ENCODE measurements at places on chromosomes 11 and 22.

DNA sequence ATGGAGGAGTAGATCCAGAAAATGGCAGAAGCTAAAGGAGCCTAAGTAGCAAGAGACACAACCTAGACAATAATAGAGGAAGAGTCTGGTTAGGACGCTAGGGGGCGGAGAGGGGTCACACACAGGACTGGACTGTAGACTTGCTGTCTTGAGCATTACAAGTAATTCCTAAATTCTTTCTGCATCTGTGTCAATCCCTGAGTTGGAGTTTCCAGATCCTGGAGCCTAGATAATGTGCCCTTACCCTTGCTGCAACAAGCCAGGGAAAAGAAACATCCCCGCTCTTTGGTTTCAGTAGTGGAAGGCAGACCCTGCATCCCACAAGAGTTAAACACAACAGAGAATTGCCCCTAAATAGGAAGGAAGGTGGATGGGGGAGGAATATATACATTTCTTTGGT, 14.9 kb upstream of the CCDC73 start:
- peak; percentile 14 for DNase-seq

- no peak for DNase-seq
Measured at GRCh38 chr11:120122924-120123683, 14.8 kb downstream of the TRIM29 start.

DNA sequence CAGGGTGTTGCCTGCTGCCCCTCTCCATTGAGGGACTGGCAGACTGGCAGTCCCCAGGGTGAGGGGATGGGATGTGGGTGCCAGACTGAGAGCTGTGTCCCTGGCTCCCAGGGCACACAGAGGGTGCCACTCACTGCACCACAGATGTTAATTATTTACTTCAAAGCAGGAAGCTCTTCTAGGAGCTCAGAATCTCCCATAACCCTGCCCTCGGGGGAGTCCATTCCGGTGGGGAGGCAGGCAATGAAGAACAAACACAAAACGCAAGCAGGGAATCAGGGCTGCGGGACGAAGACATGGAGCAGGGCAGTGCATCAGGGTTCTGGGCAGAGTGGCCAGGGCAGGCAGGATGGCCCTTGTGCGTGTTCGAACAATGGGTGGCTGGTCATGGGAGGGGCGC, 24.4 kb upstream of the FLRT1 start:
- DNase-seq: no peak

- DNase-seq: peak; percentile 95
Measured at GRCh38 chr11:100876815-100877520, 189.9 kb downstream of the ARHGAP42 start.

- DNase-seq: no peak
Measured at GRCh38 chr11:66670816-66671215, 6.9 kb downstream of the RBM4B start.

DNA sequence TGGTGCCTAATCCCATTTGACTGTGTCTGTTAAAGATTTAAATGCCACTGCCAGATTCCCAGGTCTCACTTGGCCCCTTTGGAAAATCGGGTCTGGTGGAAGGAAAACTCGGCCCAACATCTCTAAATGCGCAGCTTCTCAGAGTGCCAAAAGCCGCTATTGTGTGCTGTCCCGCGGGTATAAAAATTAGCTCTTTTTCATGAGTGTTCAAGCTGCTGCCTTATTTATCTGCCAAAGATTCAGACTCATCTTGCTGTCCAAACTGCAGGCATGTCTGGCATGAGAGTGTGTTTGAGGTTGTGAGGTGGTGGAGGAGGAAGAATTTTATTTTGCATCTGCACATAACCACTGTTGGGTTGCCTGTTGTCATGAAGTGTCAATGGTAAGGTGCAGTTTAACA, 91.4 kb downstream of the NELL1 start:
- DNase-seq: no peak

- no peak for DNase-seq
Measured at GRCh38 chr22:19371893-19372292, 59.6 kb downstream of the HIRA start.

DNA sequence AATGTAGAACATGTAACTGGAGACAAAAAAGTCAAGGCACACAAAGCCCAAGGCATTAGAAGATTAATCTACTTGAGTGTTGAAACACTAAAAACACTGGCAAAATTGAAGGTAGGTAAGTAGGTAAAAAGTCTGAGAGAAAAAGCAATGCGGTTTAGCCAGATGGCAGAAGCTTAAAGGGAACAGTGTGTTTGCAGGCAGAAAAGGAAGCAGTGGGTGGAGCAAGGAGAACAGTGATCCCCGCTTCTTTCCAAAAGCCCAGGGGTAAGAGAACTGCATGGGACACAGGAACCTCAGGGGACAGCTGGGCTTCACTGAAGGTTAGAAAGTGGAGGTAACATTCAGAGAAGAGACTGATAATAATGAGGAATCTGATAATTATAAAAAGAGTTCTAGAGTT, 16.0 kb downstream of the MRE11 start:
- DNase-seq: no peak

GRCh38 chr11:17528181-17528691, 16.0 kb downstream of the USH1C start:
- no peak for DNase-seq

- DNase-seq: no peak
Measured at GRCh38 chr11:75873417-75874221, 58.6 kb downstream of the UVRAG start.

DNA sequence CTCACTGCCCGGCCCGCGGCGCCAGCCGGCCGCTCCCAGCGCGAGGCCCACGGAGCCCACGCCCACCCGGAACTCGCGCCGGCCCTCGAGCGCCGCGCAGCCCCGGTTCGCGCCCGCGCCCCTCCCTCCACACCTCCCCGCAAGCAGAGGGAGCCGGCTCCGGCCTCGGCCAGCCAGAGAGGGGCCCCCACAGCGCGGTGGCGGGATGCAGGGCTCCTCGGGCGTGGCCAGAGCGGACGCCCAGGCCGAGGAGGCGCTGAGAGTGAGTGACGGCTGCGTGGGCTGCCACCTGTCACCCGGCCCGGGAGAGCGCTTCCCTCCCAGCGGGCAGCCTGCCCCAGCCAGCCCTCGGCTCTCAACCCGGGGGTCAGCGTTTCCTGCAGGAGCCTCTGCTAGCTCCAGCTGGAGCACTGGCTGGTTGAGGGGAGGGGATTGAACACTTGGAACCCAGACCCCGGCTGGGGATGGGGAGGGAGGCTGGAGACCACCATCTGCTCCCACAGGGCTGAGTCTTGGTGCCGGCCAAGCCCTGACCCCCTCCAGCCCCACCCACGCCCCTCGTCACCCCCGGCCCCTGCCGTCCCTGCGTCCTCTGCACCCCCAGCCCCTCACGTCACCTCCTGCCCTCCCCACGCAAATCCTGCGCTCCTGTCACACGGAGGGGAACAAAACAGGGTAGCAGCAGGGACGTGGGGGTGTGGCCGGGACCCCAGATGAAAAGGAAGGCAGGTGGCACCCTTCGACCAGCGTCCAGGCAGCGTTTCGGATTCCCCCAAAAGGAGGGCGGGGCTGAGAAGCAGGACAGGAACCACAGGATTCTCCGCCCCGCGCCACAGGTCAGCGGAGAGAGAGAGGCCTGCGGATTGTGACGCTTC, 157.0 kb downstream of the BRD1 start:
- no peak for DNase-seq

DNA sequence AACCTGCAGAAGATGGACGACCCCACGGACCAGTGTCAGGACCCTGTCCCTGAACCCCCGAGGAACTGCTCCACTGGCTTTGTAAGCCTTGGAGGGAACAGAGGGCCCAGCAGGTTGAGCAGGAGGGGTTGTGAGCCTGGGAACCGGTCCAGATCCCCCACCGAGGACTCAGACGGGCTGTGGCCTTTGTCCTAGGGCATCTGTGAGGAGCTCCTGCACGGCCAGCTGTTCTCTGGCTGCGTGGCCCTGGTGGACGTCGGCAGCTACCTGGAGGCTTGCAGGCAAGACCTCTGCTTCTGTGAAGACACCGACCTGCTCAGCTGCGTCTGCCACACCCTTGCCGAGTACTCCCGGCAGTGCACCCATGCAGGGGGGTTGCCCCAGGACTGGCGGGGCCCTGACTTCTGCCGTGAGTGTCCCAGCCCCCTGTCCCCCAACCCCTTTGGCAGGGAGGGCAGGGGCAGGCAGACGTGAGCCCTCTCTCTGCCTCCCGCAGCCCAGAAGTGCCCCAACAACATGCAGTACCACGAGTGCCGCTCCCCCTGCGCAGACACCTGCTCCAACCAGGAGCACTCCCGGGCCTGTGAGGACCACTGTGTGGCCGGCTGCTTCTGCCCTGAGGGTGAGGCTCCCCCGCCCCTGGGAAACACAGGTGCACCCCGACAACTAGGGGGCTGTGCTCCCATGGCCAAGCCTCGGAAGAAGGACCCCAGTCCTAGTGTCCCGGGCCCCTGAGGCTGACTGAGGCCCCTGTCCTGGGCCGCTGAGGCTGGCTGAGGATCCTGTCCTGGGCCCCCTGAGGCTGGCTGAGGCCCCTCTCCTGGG, 6.4 kb downstream of the MUC5AC start:
- DNase-seq: no peak

DNA sequence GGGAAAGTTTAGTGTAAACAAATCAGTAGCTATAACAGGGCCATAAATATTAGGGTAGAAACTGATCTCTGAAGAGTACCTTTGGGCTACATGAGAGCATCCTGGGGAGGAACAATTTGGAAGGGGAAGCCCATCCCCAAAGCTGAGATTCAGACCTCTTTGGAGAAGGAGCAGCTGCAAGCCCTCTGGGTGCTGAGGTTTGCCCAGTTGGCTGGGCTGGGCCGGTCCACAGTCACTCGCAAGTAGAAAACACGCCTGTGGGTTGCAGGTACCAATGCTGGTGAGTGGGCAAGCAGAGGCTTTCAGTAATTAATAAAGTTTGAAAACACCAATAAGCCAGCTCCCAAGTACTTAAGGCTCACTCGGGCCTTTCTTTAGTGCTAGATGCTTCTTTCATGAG, 124.5 kb downstream of the ARHGAP8 start:
- DNase-seq: no peak

- DNase-seq: no peak
Measured at GRCh38 chr11:86151174-86152005, 82.5 kb upstream of the PICALM start.

DNA sequence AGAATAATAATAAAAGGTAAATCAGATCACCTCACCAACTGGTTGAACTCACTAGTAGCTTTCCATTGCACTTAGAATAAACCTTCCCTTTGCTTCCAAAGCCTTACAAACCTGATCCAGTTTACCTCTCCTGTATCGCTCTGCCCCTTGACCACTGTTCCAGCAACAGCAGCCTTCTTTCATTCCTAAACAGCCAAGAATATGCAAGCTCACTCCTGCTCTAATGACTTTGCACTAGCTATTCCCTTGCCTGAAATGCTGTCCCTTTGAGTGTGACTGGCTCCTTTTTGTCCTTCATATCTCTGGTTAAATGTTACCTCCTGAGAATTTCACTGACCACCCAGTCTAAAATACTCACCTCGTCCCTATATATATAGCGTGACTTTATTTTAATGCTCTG, 9.6 kb upstream of the PIK3C2A start:
- no peak for DNase-seq

GRCh38 chr11:130217133-130218031, 57.8 kb downstream of the ST14 start:
- DNase-seq: no peak

- DNase-seq: no peak
Measured at GRCh38 chr11:92473736-92474135, 249.1 kb downstream of the FAT3 start.

GRCh38 chr22:29244785-29245625, 22.8 kb downstream of the RHBDD3 start:
- DNase-seq: no peak

- no peak for DNase-seq
Measured at GRCh38 chr22:32994898-32995297, 63.3 kb downstream of the SYN3 start.

GRCh38 chr22:17910561-17911311, 113.6 kb downstream of the MICAL3 start:
- DNase-seq: peak; percentile 76

GRCh38 chr11:68142028-68142412, 20.8 kb upstream of the CHKA start:
- no peak for DNase-seq

DNA sequence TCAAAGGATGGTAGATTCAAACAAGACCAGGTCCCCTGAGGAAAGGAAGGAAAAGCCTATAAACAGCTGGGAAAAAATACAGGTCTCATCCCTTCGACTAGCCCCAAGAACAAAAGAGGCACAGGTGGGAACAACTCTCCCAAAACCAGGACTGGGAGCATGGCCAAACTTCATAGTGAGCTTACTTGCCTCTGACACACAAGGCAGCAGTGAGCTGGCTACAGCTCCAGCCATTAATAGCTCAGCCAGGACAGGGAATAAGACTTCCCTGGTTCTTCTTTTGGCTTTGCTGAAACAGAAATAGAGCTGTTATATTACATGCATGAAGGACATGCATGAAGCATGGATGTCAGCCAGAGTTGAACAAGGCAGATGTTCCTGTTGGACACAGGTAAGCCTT, at the start of gene OR10A2:
TSS of gene OR10A2 (plus strand) at position 97 of the 400 bp plus-strand sequence. CDS start 6,698 bp downstream, outside the sequence.
- no peak for DNase-seq

- no peak for DNase-seq
Measured at GRCh38 chr22:43106302-43106701, 4.2 kb upstream of the BIK start.

GRCh38 chr11:2409126-2409525, 8.6 kb downstream of the TSSC4 start:
- DNase-seq: no peak

Data from GM04503 (cell line).